ENCODE measurements at places on chromosomes 11 and 22. TPM values are rescaled to one million over a fixed set of nuclear protein-coding genes. Genes with fewer than 3 reads are reported as not detected.

- peaks cover 6% of the 10 kb centered on the region for H3K4me1 ChIP-seq
- DNase-seq: no peak
- H3K27ac ChIP-seq: no peak overlapping the region
- H3K4me3 ChIP-seq: no peak overlapping the region
- H3K27me3 ChIP-seq: peaks cover 56% of the 10 kb centered on the region
- H3K36me3 ChIP-seq: no peaks in the 10 kb centered on the region
Observed at GRCh38 chr11:72468289-72468688, 34.0 kb upstream of the CLPB start.

- no peaks in the 10 kb centered on the region for H3K36me3 ChIP-seq
- DNase-seq: no peak
- H3K27ac ChIP-seq: no peak overlapping the region
- H3K4me1 ChIP-seq: no peaks in the 10 kb centered on the region
- no peaks in the 10 kb centered on the region for H3K27me3 ChIP-seq
Observed at GRCh38 chr11:9796266-9796665, 132.4 kb downstream of the SWAP70 start.

GRCh38 chr11:85088286-85088685, 538.9 kb downstream of the DLG2 start:
- H3K36me3 ChIP-seq: no peaks in the 10 kb centered on the region
- no peaks in the 10 kb centered on the region for H3K27me3 ChIP-seq
- H3K4me3 ChIP-seq: no peak overlapping the region
- DNase-seq: no peak
- H3K4me1 ChIP-seq: no peaks in the 10 kb centered on the region
- H3K27ac ChIP-seq: no peak overlapping the region

DNA sequence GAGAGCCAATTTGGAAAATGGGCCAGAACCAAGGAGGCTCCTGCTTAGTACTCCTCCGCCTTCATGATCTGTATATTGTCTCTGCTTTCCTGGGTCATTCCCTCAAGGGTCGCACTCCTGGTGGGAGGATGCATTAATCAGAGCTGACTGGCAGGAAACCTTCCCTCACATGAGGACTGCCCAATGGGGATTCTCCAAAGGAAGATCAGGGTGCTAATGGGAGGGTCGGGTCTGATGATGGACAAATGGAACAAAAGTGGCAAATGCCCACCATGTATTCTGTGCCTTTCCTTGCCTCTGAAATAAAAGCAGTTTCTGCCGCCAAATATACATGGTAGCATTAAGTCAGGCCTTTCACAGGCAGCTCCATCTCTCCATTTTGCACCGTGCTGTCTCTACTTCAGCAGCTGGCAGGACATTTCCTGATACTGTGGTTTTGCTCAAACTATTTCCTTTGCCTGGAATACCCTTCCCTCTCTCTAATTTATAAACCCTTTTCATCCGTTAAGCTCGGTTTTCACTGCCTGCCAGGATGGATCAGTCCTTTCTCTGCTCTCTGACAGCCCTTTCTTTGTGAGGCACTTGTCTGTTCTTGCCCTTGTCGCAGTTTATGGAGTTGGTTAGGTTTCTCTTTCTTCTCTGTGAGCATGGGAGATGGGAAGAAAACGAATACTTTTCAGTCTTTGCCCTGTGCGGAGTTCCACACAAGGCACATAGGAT, 13.5 kb downstream of the SREBF2 start:
- H3K27me3 ChIP-seq: no peaks in the 10 kb centered on the region
- H3K4me1 ChIP-seq: peaks cover 37% of the 10 kb centered on the region
- H3K4me3 ChIP-seq: peak overlapping the region; percentile 45
- no peak for DNase-seq
- H3K36me3 ChIP-seq: peaks cover 6% of the 10 kb centered on the region
- peak overlapping the region; percentile 65 for H3K27ac ChIP-seq

DNA sequence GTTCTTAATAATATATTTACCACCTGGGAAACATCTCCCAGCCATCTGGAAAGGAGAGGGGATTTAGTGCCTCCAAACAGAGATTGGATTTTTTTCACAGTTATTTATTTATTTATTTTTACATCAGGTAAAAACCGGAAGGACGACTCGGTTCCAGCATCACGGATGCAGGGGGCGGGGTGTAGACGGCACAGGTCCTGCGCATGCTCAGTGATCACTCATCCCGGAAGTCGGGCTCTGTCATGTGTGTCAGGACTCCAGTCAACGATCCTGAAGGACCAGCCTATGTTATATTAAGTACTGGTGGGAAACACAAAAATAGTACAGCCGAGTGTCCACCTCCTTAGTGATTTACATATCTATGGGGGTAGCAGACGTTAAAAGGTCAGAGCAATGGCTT, 467.6 kb downstream of the NTM start:
- no peak overlapping the region for H3K27ac ChIP-seq
- H3K27me3 ChIP-seq: no peaks in the 10 kb centered on the region
- DNase-seq: no peak
- H3K36me3 ChIP-seq: no peaks in the 10 kb centered on the region

Gene OR10D3
- not detected for total RNA-seq
